ENCODE measurements at places on chromosomes 5 and 9.

- DNase-seq, result no peak
Observed at GRCh38 chr5:144060598-144060997, 109.9 kb downstream of the YIPF5 start.

DNA sequence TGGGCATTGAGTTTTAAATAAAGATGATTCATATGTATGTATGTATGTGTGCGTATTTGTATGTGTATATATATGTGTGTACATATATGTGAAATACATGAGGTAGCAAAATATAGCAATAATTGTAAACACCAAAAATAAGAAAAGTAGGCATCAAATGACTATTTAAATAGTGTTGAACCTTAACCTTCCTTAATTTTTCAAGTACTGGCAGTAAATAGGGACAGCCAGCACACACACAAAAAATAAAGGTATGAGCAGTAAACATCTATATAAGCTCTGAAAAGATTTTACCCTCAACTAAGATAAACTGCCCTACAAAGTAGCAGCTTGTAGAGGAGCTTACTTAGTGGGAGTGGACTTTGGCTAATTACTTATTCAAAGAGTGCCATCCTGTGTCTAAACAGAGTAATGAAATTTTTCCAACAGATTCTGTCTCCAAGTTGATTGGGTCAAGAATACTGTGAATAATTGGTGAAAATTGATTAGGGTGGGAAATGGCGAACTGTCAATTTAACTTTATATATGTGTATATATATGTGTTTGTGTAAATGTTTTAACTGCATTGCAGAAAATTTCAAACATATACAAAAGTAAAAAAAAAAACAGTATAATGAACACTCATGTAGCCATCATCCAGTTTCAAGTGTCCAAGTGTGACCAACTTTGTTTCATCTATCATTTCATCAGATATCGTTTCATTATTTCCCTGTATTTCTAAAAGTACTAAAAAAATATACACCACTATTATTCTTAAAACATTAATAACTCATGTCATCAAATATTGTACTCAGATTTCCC, 2.0 kb upstream of the ADAMTS6 start:
- no peak for DNase-seq

GRCh38 chr5:2724031-2724581, 27.4 kb downstream of the IRX2 start:
- no peak for DNase-seq

GRCh38 chr5:154409230-154409840, 36.5 kb upstream of the SAP30L start:
- DNase-seq, result no peak

DNA sequence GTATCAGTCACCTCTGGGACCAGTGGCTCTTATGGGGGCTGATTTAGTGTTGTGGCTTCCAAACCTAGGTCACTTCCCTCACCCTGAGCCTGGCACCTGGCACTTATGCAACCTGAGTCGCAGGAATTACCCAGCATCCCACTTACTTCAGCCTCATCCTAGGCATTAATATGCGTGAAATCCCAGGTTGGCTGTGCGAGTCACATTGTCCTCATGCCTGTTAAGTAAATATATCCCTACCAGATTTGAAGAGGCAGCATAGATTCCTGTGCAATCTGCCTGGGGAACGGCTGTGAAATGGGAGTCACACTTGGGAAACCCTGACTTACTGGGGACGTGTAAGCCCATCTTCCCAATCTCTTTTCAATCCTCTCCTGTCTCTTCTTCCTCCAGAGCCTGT, 42.7 kb upstream of the AKNA start:
- no peak for DNase-seq

GRCh38 chr9:5869315-5870019, 21.2 kb upstream of the MLANA start:
- DNase-seq, result no peak

DNA sequence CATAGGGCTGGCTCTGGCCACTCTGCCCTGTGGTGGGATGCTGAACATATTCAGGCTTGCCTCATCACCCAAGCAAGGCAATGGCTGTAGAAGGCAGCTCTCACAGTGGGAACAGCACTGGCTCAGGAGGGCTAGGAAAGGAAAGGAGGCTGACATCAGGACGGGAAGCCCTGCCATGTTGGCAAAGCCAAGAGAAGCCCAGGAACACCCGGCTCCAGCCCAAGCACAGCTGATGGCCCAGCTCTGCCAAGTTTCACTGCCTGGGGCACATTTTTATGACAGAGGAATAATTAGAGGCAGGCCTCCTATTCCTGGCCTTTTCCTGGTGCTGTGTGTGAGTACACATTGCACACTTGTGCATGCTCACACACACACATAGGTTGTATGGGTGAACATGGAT, 163.6 kb upstream of the SMIM23 start:
- DNase-seq, result no peak

DNA sequence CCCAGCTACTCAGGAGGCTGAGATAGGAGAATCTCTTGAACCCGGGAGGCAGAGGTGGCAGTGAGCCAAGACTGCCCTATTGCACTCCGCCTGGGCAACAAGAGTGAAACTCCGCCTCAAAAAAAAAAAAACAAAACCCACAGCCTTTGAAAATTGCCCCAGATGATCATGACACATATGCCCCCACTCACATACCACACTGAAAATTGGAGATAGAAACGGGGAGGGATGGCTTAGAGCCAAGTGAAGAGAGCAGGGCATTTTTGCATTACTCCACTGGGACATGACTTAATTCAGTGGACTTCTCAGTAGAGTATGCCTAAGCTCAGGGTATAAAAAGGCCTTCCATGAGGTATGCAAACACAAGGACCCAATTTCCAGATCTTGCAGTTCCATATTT, 309.3 kb downstream of the BNC2 start:
- DNase-seq, result no peak

GRCh38 chr9:18379073-18379811, 94.7 kb upstream of the ADAMTSL1 start:
- no peak for DNase-seq

DNA sequence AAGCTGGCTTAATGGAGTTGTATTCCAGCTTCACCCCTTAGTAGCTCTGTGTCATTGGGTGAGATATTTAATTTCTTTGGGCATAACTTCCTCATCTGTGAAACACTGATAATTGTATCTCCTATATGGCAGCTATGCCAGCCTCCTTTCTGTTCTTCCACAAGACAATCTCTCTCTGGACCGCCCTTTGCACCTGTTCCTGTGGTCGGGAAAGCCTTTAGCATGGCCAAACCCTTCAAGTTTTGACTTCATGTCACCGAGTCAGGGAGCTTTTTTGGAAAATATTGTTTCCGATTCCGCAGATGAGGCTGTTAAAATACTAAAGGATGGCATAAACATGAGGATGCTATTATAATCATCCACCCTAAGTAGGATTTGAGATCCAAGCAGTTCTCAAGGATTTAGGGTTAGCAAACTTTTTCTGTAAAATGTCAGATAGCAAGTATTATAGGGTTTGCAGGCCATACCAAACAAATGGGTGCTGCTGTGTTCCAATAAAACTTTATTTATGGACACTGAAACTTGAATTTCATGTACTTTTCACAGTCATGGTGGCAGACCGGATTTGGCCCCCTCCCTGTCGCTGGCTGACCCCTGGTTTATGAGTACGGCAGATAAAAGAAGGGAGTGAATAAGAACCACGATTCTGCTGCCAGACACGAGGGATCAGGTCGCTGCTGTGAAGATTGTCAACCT, 695 bp upstream of the NDFIP1 start:
- DNase-seq, result no peak

DNA sequence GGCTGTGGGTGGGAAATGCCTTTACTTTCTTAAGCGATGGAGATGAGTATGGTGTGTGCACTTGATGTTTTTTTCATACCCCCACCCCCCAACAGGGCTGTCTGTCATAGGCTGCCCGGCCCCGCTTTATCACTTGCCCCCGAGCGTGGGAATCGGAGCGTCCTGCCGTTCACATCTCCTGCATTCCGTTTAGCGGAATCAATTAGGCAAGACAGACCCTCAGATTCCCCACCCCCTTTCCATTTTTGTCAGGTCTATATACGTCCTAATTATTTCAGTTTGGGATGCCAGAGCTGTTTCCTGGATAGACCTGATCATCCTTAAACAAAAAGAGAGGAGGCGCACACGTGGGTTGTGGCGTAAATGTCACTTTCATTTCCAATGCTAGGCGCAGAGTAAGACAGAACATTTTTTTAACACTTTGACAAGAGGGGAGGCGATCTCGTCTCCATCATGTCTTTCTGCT, 217.2 kb downstream of the MEF2C start:
- DNase-seq, result peak; percentile 34

DNA sequence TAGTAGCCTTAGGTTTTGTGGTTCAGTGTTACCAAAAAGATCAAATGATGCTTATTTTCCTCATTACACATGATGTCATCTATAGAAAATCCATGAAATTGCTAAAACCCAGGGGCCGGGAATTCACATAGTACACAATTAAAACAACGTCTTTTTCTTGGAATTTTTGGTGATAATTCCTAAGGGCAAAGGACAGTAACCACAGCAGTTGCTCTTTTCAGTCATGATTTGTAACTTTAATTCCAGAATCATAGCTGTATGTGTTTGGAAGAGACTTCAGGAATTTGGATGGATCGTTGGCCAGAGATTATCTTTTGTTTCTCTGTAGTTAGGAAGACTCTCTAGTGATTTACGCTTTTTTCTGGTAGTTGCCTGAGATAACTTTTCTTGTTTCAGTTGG, 748.7 kb downstream of the TLE4 start:
- DNase-seq, result no peak

GRCh38 chr9:95336281-95336680, 18.8 kb upstream of the FANCC start:
- no peak for DNase-seq

- no peak for DNase-seq
Observed at GRCh38 chr9:38228331-38229103, 159.5 kb upstream of the SHB start.

- no peak for DNase-seq
Observed at GRCh38 chr5:88226881-88227450, 41.7 kb downstream of the TMEM161B start.

GRCh38 chr9:89497257-89497963, 503 bp downstream of the SEMA4D start:
- DNase-seq, result no peak

DNA sequence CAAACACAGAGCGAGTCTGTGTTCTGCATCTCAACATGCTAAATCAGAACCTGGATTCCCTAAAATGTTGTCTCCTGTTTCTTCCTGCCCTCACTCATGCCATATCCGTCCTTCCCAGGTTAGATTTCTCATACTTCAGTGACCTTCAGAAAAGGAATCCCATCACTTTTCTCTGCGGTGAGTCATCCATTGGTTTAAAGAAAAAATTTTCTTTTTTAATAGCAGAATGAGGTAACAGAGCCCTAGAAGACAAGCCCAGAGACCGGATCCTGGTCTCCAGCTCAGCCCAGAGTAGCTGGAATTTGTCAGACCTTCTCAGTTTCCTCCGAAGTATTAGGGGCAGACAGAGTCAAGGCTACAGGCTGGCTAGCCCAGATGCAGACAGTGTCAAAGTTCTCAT, 143.2 kb upstream of the DMRT1 start:
- no peak for DNase-seq

GRCh38 chr9:71326360-71326759, 204.9 kb upstream of the TRPM3 start:
- DNase-seq, result no peak

DNA sequence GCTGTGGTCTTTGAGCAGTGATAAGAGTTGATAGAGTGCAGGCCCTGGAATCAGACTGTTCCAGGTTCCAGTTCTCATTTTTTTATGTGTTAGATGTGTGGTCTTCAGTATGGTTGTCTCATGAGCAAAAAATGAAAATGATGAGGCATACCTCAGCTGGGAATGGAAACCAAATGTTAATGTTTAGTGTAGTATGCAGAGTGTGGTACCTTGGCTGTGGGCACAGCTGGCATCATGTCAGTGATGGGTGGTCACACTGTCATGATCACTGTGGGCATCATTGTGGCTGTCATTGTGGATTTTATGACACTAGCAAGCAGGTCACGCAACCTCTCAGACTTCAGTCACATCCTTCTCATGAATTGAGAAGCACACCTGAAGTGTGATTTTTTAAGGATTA, 6.4 kb downstream of the ABLIM3 start:
- no peak for DNase-seq

DNA sequence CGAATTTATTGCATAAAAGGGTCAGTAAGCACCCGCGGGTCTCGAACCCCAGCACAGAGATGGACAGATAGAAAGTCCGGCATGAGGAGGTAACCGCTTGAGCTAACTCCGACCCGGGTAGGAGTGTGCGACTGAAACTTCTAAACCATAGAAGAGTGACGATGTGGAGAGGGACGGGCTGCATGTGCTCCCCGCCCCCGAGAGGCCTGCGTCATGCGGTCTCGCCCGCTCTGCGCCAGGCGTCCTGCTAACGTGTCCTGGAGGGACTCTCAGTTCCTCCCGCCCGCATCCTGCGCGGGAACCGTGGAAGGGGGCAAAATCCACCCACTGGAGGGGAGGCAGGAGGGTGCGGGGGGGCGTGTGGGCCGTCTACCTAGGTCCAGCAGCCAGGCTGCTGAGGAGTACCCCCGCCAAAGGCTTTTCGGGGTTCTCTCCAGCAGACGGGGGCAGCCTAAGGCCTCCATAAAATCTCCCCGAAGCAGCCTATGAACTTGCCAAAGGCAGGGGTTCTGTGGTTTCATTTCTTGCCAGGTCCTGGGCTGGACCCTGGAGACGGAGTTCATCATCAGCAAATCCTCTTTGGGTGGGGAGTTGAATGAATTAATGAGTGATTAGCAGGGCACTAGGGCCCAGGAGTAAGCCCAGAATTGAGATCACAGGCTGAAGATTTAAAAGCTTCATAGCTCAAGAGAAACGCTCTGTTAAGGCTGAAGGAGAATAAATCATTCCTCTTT, 51.9 kb downstream of the TGFBI start:
- peak; percentile 96 for DNase-seq

- peak; percentile 92 for DNase-seq
Observed at GRCh38 chr5:179326122-179326927, 18.9 kb downstream of the ADAMTS2 start.

- no peak for DNase-seq
Observed at GRCh38 chr5:178418471-178419010, 171.7 kb downstream of the COL23A1 start.

- no peak for DNase-seq
Observed at GRCh38 chr9:100459963-100460362, 13.0 kb upstream of the TMEFF1 start.

GRCh38 chr9:136829981-136830885, 12.0 kb upstream of the AJM1 start:
- DNase-seq, result peak; percentile 23

DNA sequence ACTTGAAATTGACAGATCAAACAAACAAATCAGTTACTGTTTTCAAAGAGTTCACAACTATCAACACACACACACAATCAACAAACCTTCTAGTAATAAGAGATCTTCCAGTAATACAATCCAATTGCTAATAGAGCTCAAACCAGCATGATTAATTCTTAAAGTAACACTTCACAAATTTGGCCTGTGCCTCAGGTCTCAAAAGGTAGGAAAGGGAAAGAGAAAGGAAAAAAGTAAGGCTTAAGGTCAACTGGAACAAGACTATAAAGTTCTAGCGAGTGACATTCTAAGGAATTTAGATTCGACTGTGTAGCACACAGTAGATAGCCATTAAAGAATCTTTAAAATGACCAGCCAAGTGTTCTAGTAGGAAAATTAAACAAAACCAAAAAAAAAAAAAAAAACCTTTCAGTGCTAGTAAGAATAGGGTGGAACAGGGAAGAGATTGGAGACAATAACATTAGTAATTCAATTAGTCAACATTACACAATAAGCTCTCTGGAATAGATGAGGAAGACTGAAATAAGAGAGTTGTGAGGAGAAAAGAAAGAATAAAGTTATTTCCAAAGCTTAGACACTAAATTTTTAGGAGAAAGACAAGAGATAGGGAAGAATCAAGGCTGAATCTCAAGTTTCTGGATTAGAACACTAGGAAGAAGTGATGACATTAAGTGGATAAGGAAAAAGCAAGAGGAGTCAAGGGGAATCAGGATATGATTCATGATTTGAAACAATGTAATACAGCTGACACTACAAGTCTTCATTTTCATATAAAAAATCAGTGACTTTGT, 86.1 kb downstream of the FBXL17 start:
- no peak for DNase-seq
